Renal cortex interstitium (tissue), 15 donors: ENCODE measurements at places on chromosomes 16 and 17.

- DNase-seq = no peak
These were observed 233.4 kb downstream of the PHKB start for GRCh38 chr16:47694543-47694942.

- no peak for DNase-seq
These were observed 17.9 kb downstream of the NSRP1 start for GRCh38 chr17:30134551-30134950.

DNA sequence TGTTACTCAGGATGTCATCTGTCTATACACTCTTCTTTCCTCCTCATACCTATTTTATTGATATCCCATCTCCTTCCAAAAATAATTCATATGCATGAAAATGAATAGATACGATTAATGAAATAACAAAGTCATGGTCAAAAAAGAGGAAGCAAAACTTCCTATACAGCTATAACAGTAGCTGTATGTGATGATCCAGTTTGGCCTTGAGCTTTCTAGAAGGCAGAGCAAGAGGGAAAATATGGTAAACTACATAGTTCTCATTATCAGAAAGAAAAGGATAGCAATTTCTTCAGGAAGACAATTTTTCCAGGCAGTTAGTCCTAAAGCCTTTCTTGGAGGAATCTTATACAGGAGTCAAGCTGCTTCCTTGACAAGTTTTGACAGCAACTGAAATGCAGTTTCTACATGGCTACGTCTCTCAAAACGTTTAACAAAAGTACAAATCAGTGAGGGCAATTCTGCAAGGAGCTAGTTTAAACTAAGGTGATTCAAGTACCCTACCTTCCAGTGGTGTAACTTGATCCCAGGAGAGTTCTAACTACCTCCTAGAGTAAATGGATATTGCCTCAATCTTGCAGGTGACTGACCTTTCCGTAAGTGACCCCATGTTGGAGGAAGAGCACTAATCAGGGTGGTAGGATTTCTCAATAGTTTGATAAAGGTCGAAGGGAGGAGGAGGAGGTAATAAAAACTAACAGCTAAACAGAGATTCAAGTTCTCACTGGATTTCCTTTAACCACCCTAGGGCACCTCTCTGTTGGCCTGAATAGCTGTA is 1.0 kb downstream of the SPAG5 start:
- DNase-seq = no peak

DNA sequence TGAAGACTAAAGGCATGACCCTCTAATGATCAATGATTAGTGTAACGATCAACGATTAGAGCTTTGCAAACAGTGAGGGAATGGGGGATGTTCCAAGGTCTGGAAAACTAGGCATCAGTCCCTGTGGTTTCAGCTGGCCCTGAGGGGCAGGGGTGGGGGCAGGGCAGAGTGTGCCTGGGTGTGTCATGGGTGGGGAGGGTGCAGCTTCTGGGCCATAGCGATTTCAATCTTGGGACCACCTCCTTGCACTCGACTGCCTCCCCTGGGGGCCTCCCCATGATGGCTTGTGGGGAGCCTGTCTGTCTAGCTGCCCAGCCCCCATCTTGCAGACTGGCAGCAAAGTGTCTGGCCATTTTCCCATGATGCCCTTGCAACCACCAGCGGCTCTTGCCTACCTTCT is 8.4 kb downstream of the TAC4 start:
- no peak for DNase-seq

DNA sequence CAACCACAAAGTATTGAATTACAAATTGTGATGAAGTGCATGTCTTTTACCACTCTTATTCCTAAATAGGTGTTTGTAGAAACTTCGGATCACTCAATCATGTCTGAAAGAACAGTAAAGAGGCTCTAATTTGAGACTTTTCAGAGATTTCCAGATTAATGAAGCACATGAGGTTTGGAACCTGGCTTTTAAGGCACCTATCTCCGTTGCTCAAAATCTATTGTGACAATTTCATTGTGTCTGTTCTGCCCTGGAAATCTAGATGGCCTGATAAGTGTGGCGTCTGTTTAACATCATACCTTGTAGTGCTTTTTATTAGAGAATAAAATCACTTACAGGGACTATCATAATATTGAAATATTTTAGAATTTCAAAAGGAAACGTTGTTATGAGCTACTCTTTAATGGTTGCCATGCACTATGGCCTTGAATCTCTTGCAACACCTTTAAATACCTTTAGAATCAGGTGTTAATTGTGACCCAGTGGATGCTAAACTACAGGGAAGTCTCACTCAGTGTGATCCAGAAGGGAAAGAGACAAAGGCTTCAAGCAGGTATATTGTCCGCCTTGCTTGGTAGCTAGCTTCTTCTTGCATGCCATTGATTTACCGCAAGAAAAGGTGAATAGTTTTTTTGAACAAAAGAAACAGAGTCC is 210.3 kb downstream of the CNTNAP4 start:
- no peak for DNase-seq

- no peak for DNase-seq
These were observed 763 bp upstream of the SOX9 start for GRCh38 chr17:72119873-72120641.

DNA sequence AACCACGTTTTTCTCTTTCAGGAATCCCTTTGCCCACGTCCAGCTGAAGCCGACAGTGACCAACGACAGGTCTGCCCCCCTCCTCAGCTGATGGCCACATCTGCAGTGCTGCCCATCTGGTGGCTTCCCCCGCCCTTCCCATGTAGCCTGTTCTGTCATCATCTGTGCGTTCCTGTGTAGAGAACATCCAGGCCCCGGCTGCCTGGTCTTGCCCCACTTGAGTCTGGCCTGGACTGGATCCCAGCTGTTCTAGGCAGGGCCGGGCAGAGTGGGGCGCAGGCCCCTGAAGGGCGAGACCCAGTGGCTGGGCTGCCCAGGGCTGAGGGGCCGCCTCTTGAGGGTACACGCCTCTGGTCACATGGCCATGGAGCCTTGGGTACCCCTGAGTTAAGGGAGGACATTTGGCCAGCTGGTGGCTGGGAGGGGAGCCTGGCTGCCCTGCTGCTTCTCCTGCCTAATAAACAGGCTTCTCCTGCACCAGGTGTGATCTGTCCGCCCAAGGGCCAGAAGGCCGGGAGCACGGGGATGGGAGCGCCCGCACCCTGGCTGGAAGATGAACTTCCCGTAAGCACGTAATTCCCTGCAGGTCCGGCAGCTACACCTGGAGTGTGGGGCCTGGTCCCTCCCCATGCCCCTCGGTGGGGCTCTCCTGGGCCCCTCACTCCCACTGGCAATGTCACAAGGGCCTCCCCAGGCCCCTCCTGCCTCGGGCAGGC is 49.4 kb upstream of the PVALEF start:
- no peak for DNase-seq

- no peak for DNase-seq
These were observed 215.1 kb downstream of the RBFOX1 start for GRCh38 chr16:7547736-7548135.

GRCh38 chr17:49076573-49077384 is 55.8 kb upstream of the B4GALNT2 start:
- no peak for DNase-seq

GRCh38 chr17:82309656-82310570 is 7.5 kb downstream of the CD7 start:
- DNase-seq = no peak
